ENCODE measurements at places on chromosomes 5 and 9.

- no peak for DNase-seq
Measured at GRCh38 chr5:135052511-135053145, 18.6 kb upstream of the PITX1 start.

DNA sequence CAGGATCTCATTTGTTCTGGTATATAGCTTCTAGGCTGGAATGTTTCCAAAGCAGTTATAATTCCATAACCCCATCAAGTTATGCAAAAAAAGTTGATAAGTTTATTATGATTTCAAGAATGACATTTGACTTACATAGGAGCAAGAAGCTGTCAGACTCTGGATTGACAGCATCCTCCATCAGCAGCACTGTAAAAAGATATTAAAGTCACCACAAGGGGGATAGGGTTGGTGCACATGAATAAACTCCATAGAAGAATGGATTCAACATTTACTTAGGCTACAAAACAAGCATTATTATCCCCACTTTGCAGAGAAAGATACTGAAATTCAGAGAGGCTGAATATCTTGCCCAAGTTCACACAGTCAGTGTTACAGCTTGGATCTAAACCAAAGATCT lies 208.9 kb upstream of the SLC30A5 start:
- no peak for DNase-seq

- DNase-seq, result no peak
Measured at GRCh38 chr5:55231029-55231918, 2.1 kb downstream of the CCNO start.

DNA sequence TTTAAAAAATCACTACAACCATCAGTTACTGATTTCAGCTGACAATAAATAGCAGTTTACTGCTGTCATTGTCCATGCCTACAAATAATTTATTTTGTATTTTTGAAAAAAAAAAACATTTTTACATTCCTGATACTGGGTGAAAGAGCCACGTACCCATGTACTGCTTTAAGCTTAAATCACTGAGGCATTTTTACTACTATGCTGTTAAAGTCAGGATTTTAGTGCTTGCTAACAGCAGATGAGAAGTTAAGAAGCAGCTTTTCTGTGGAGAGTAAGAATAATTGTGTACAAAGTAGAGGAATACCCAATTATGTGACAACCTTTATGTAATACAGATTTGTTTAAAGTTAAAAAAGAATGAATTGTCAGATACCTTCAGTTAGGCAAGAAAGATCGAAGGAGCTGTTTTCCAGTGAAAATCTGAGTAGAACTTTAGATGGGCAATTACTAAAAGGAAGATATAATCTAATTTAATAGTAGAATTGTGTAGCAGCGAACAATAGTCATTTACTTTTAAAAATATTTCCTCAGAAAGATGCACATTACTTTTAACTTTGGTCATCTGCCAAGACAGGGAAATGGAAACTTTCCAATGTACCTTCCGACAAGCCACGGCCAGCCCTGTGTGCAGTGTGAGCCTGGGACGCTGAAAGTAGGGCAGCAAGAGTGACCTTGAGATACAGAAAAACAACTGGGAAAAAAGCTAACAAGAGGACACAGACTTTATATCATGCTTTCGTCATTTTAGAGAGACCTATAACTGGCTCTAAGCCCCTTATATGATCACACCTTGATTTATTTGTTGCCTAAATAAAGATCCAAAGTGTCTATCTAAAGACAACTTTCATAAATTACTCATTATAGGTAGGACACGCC lies 39.9 kb downstream of the RHOBTB3 start:
- no peak for DNase-seq

GRCh38 chr5:179827680-179828079 lies 7.0 kb downstream of the SQSTM1 start:
- DNase-seq, result no peak

DNA sequence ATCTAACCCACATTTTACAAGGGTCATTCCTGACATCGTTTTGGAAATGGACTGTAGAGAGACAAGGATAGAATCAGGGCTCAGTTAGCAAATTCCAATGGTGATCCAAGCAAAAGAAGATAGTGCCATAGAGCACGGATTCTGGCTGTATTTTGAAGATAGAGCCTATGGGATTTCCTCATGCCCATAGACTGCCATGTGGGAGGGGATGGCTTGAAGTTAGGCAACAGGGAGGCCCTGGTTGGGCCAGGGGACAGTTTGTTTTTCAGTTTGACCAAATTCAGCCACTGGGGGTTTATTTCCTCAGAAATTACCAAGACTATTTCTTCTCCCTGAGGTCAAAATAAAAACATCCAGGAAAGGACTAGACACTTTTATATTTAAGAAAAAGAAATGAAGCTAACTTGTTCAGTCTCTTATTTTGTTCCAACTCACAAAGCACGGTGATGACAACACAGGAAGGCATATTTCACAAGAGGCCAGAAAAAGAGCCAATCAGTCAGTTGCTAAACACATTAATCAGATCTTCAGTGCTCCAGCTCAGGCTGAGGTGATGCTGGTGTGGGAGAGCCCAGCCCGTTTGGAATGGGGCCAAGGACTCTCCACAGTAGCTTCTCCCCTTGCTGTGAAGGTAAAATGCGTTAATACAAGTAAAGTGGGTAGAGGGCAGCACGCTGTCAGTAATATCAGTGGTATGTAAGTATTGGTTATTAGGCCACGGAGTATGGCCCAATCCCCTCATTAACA lies 4.4 kb upstream of the DCTN4 start:
- DNase-seq, result no peak

- no peak for DNase-seq
Measured at GRCh38 chr5:141507387-141508091, 18.7 kb downstream of the PCDHGC5 start.

DNA sequence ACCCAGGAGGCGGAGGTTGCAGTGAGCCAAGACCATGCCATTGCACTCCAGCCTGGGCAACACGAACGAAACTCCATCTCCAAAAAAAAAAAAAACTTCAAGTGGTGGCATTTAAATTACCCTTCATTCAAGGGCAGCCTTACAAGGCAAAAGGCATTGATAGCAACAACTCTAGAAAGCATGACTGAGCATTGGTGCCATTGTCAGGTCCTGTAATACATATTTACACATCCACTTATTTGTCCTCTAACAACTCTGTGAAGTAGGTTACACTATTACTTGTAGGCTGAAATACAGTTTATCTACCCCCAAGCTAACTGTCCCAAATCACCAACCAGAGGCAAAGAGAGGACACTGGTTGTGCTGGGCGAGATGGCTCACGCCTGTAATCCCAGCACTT lies 52.7 kb upstream of the LARP1 start:
- DNase-seq, result no peak

GRCh38 chr5:143002459-143003327 lies 232.5 kb downstream of the ARHGAP26 start:
- no peak for DNase-seq

DNA sequence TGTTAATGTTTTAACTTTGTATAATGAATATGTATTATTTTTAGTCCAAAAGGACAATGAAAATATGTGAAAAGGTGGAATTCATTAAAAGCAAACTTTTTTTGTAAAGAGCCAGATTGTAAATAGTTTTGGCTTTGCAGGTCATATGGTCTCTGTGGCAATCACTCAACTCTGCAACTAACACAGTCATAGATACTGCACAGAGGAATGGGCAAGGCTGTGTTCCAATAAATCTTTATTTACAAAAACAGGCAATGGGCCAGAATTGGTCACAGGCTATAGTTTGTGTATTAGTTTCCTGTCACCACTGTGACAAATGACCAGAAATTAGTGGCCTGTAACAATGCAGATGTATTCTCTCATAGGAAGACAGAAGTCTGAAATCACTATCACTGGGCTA lies 125.4 kb upstream of the PTCH1 start:
- no peak for DNase-seq

DNA sequence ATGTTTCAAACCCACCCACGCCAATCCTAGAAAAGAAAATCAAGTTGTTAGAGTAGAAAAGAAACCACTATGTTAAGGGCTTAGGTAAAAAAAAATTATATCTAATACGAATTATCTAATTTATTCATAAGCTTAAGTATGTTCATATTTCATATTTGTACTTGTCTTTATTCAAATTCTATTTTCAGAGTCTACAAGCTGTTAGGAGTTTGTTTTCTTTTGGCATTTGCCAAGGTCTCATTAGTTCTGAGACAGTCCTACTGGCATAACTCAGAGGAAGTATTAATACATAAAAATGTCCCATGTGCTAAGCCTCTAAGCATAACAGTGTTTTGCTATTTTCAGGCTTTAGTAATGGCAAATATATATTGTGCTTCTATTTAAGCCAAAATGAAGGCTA lies 57.6 kb downstream of the STARD4 start:
- no peak for DNase-seq

GRCh38 chr5:62448528-62448927 lies 36.0 kb downstream of the IPO11 start:
- no peak for DNase-seq

DNA sequence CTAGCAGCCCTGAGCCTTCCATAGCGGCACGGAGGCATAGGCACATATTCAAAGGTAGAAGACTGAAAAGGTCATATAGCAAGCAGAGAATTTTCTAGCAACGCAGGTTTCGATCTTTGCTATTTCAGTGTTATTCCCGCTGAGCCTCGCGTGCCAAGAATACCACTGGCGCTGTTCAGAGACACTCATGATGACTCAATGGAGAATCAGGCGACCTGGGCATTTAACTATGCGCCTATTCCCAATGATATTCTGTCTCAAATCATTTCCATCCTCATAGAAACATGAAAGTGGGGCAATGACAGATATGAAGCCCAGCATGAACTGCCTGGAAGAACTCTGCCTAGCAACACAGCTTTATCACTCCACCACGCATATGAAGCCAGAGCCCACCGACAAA lies 59.9 kb downstream of the EFNA5 start:
- no peak for DNase-seq

- DNase-seq, result no peak
Measured at GRCh38 chr5:5738797-5739489, 316.5 kb downstream of the ICE1 start.

DNA sequence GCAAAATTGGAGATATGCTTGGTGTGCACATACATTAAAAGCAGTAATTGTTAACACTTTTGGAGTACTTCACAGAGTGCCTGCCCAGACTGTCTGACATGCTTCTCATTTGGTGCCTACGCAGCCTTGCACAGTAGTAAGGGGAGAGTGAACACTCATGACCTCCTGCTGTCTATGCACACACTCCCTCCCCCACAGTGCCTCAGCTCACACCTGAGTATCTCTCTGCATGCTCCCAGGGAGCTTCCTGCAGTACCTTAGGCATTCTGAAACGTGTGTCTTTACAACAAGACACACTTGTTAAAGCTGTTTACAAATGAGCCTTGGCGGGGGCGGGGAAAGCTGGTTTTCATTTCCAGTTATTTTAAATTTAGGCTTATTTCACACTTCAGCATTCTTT lies 18.0 kb downstream of the MAP3K1 start:
- no peak for DNase-seq

- DNase-seq, result no peak
Measured at GRCh38 chr5:167402671-167403070, 888.8 kb upstream of the WWC1 start.

DNA sequence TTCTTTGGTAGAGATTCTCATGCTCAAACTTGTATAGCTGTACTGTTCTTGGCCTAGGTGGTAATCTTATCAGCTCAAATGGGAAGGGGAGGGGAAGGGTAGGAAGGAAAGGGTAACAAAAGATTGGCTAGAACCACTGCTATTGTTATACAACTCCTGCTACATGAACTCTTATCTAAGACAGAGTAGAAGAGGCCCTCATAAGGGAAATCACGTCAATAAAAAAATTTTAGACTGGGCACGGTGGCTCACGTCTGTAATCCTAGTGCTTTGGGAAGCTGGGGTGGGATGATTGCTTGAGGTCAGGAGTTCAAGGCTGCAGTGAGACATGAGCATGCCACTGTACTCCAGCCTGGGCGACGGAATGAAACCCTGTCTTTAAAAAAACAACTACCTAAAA lies 15.9 kb downstream of the STOM start:
- DNase-seq, result no peak

- no peak for DNase-seq
Measured at GRCh38 chr5:121053055-121053985, 589.2 kb downstream of the PRR16 start.

DNA sequence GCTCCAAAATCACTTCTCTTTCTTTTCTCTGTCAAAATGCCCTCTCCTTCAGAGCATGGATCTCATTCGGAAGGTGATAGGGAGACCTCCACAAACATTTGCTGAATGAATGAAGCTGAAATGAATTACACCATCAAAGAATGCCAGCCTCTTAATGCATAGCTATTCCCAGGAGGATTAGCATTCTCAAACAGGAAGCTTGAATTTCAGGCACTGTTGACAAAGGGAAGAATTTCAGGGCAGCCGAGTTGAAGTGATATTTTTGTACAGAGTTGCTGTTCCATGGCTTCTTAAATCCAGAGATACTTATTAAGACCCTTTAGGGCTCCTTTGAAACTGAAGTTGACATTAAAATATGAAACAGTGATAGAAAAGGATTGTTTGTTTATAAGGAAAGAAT lies 18.8 kb downstream of the HBEGF start:
- DNase-seq, result no peak

- DNase-seq, result peak; percentile 0
Measured at GRCh38 chr5:35651002-35651756, 33.5 kb downstream of the SPEF2 start.

DNA sequence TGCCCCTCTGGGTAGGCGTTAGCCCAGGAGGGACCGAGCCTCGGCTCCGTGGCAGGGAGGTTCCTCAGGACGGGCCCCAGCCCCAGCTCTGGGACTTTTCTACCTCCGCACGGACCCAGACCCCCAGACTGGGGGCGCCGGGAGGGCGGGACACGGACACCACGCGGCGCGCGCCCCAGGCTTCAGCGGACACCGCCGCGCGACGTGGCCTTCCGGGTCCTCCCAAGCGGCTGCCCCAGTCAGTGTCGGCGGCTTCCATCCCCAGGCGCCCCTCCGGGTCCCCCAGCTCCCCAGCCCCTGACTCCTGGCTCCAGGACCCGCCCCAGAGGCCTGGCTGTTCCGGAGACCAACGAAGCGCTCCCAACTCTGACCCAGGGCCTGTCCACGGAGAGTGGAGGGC lies 3.1 kb downstream of the LCNL1 start:
- no peak for DNase-seq

- no peak for DNase-seq
Measured at GRCh38 chr9:129336601-129337331, 158.7 kb upstream of the IER5L start.

GRCh38 chr5:40514976-40515375 lies 164.7 kb upstream of the PTGER4 start:
- no peak for DNase-seq

GRCh38 chr9:95793924-95794828 lies 81.3 kb upstream of the ERCC6L2 start:
- DNase-seq, result no peak

DNA sequence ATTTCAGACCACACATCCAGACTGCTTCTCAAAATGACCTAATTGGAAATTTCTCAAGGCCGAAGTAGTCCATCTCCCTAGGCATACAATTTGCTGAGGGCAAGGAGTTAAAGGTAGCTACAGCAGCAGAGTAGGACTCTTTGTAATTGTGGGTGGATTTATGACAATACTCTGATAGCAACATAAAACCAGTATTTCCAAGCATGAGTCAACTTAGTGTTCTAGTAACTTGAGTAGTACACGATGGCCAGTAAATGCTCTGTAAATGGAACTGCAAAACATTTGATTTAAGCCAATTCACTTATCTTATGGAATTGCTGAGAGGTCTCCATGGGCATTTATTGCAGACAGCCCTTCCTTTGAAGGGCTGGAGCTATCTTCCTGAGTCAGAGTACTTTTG lies 352.2 kb downstream of the PLK2 start:
- no peak for DNase-seq

- no peak for DNase-seq
Measured at GRCh38 chr9:117927354-117927753, 223.2 kb downstream of the TLR4 start.
